ENCODE measurements at places on chromosomes 6 and 20.
A peak's percentile ranks its signal among the peaks of the same experiment; 100 is the strongest.

DNA sequence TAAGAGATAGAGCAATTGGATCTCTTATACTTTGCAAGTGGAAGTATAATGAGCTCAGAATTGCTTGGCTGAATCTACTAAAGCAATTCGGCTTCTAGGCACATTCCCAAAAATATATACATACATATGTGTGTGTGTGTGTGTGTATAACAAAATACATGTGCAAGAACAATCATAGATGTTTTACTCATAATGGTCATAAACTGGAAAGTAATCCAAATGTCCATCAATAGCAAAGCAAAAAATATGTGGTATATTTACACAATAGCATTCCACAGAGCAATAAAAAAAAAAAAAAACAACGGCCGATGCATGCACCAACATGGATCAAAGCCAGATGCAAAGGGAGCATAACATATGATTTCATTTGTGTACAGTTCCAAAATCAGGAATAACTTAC lies 707.9 kb downstream of the RFPL4B start:
- DNase-seq = no peak

GRCh38 chr6:39420300-39421265 lies 98.1 kb upstream of the KCNK16 start:
- DNase-seq = no peak

DNA sequence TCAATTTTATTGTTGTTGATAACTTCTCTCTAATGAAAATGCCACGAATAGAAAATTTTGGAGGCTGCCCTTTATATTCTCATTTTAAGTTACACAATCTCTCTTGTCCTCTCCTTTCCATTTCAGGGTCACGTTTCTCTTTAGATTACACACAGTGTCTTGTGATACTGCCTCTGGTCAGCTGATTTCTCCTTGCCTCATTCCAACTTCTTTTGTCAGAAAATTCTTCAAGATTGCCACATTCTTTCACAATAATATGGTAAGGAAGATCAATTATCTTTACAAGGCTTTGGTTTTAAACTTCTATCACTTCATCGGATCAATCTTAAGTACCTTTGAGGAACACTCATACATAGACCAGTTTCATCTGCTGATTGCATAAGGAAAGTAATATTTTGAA lies 370.3 kb downstream of the RFPL4B start:
- DNase-seq = no peak

GRCh38 chr6:18004256-18004985 lies 17.0 kb upstream of the KIF13A start:
- no peak for DNase-seq

DNA sequence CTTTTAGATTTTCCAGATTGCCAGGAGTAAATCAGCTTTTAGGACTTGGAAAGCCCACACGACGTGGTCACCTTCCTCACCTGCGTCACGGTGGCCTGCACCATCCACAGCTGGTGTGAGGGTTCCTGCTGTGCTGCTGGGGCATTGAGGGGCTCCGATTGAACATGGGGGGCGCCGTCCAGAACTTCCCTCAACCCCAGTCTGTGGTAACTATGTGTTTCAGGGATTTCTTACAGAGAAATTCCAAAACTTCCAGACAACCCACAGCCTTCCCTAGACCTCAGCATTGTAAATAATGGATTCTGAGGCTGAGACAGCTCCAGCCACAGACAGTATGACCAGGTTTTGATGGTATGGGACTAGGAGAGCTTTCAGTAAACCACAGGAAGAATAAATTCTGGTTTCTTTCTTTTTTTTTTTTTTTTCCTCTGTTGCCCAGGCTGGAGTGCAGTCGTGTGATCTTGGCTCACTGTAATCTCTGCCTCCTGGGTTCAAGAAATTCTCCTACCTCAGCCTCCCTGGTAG lies 46.7 kb upstream of the IRF4 start:
- no peak for DNase-seq

- DNase-seq = no peak
Measured at GRCh38 chr6:108737594-108738546, 110.4 kb upstream of the ARMC2 start.

- no peak for DNase-seq
Measured at GRCh38 chr20:39785252-39785917, 823.2 kb downstream of the DHX35 start.

- DNase-seq = no peak
Measured at GRCh38 chr6:15356179-15356578, 110.3 kb downstream of the JARID2 start.

DNA sequence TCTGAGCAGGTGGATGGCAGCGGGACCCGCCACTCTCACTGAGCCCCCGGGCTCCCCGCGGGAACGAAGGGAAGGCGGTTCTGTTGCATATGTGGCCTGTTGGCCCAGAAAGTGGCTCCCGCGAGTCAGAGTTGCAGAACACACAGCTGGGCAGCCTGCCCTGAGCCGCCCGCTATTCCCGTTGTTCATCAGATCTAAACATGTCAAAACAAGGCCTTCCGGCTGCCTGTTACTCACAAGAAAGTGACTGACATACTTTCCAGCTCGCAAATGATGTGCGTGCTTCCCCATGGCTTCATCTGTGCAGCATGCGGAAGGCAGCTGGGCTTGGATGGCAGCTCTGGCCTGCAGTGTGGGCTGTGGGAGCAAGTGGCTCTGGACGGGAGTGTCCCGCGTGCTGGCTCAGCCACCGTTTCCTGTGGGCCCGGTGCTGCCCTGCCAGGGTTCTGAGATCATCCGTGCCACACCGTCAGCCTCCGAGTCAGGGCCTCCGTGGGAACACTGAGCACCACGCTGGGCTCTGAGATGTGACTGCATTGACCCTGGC lies 227.3 kb downstream of the ERMARD start:
- DNase-seq = no peak

DNA sequence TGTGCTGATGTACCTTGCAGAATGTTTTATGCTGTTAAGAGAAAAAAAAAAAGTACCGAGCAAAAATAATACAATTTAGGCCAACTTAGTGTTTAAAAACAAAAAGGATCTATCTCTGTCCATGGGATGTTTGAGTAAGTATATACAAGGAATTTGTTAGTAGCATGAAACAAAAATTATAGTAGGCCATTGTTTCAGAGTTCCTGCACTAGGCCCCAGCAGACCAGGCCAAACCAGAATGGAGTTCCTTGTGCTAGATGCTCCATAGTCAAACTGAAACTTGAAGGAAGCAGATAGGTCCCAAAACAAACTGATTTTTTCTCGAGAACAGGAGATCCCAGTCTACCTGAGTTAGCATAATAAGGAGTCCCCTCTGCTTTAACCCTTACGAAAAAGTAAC lies 72.5 kb downstream of the SNX9 start:
- DNase-seq = no peak

DNA sequence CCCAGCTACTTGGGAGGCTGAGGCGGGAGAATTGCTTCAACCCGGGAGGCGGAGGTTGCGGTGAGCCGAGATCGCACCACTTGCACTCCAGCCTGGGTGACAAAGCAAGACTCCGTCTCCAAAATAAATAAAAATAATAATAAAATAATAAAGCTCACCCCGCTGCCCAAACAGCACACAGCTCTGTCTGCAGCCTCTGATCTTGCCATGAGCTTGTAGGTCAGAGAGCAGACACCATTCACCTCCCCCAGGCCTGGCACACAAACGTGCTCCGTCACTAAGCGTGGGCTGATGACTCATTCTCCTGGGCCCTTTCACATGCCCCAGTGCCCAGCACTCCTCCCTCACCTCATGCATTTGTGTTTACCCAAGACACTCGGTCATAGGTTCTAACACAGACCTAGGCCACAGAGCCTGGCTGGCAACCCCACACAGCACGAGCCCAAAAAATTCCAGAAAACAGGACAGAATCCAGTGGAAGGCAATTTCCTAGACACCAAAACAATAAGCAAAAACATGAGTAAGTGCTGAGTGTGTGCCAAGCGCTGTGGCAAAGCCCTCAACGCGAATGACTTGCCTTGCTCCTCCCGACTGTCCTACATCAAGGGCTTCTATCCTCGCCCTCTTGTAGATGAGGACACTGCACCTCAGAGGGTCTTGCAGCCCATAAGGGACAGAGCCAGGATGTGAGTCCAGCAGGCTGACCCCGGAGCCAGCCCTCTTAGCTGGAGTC lies 18.0 kb downstream of the ATP9A start:
- DNase-seq = no peak

- no peak for DNase-seq
Measured at GRCh38 chr6:47239546-47239945, 70.2 kb downstream of the TNFRSF21 start.

DNA sequence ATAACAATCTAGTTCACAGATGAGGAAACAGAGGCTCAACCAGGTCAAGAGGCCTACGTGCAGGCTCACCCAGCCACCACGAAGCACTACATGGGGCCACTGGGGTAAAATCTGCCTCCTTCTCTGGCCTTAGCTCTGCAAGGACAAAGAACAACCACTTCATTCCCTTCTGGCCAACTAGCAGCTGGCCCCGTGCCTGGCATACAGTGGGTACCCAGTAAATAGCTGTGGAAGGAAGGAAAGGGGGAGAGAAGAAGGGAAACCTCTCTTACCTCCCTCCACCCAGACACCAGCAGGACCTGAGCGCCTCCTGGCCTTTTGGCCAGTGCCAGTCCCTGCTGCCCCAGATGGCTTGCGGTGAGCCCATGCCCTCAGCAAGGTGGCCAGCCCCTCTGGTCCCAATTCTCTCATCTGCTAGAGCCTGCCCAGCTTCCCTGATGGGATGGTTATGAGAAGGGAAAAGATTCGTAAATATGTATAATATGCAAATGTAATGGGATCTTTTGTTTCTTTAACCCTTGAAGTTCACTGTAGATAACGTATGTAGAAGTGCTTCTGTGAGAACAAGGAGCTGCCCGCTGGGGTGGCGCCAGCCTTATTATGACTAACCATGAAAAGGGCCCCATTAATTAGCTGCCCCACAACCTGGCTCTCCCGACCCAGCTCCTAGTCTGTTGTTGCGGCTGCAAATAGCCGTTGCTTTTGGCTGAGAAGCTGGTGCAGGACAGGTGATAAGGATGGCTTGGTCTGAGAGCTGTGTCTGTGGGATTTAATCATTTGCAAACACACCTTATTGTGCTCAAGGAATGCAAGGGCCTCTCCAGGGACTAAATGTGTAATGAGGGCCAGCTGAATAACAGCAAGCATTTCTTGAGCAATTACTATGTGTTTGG lies 62.0 kb downstream of the DLGAP4 start:
- DNase-seq = no peak

GRCh38 chr6:164216368-164216767 lies 801.9 kb downstream of the QKI start:
- DNase-seq = no peak

GRCh38 chr20:4795394-4795793 lies 73.7 kb downstream of the PRND start:
- peak; percentile 43 for DNase-seq

DNA sequence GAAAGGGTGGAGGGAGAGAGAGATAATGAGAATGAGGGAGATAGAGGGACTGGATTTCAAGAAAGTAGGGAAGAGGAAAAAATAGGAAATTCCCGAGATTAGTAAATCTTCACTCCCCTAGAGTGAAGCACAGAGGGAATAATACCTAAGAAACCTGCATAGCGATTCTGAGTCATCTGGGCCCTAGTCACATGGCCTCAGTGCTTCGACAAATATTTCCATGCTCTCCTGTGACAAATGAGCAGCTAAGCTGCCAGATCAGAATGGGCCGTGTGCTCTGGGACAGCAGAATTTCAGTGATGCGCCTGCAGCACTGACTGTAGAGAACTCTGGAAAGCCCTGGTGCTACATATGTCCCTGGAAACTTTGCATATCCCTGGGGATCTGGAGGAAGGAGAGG lies 48.6 kb upstream of the GRIK2 start:
- no peak for DNase-seq

DNA sequence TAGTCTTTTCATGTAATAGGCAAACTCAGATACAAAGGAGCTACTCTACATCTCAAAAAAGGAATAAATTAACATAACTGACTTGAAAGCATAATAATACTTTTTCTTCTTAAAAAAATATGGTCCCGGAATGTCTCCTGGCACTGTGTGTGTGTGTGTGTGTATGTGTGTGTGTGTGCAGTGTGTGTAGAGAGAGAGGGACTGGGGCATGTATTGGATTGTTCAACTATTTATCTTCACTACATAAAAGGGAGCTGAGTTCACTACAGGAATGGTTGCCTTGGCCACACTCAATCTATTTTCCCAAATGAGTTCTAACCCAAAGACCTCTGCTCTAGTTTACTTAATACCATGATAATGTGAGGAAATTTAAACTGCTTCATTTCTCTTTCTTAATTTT lies 51.1 kb downstream of the B3GAT2 start:
- DNase-seq = no peak

GRCh38 chr6:11264100-11264499 lies 31.6 kb upstream of the NEDD9 start:
- DNase-seq = no peak

- DNase-seq = no peak
Measured at GRCh38 chr6:9040718-9041117, 605.4 kb upstream of the SLC35B3 start.

DNA sequence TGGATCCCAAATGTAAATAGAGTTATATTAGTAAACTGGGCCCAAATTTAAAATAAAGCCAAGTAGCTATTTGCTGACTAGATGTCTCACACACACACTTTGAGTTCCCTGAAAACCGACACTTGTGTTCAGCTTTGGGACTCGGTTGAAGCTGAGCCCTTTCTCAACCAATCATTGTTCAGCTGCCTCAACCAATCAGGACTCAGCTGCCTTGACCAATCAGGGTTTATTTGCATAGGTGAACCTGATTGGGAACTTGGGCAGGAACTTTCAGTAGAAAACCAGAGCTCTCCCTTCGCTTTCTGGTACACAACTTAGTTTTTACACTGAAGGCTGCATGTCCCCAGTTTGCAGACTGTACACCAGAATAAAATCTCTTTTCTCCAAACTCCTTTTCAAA lies 301.7 kb downstream of the FOXA2 start:
- no peak for DNase-seq

- no peak for DNase-seq
Measured at GRCh38 chr6:19866173-19866984, 29.2 kb downstream of the ID4 start.

GRCh38 chr20:16615199-16615598 lies 42.0 kb upstream of the KIF16B start:
- no peak for DNase-seq
